ENCODE measurements at places on chromosomes 2 and 18.

GRCh38 chr2:217919781-217920351 is 82.9 kb downstream of the TNS1 start:
- peak; percentile 85 for DNase-seq

- peak; percentile 9 for DNase-seq
These were observed 3.0 kb downstream of the NRBP1 start for GRCh38 chr2:27431395-27431794.

DNA sequence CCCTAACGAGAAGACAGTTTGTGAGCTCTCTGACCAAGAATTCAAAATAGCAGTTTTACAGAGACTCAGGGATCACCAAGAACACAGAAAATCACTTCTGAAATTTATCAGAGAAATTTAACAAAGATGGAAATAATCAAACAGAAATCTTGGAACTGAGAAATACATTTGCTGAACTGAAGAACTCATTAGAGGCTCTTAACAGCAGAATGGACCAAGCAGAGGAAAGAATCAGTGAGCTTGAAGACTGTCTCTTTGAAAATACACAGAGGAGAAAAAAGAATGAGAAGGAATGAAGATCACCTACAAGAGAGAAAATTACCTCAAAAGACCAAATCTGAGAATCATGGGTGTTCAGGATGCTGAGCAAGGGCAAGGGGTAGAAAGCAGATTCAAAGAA is 29.7 kb downstream of the ASB1 start:
- no peak for DNase-seq

- DNase-seq: no peak
These were observed 35.2 kb downstream of the NPPC start for GRCh38 chr2:231890896-231891513.

- DNase-seq: no peak
These were observed 126.7 kb downstream of the OLA1 start for GRCh38 chr2:174121612-174122011.
